HCEC 1CT (cell line): ENCODE measurements at places on chromosomes 4 and X.

GRCh38 chr4:168693750-168694490, 197.1 kb downstream of the PALLD start:
- no peak for DNase-seq

DNA sequence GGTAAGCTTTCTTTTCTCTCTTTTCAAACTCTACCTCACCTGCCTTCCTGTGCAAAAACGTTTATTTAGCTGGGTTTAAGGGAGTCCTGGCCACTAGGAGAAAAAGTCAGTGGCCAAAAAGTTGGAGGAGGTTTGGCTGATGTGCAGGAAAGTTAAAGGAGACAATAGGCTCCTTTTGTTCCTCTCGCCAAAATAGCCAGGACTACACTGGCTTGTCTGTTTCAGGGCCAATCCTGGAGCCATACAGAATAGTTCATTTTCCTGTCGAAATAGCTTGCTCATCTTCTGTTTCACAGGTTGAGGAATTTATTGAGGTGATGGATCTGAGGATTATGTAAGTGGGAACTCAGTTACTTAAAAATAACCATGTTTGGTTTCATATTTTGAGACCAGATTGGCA, 423 bp downstream of the HEPH start:
- no peak for DNase-seq

GRCh38 chrX:68185161-68185560, 248.1 kb downstream of the OPHN1 start:
- DNase-seq = no peak

- peak; percentile 47 for DNase-seq
Observed at GRCh38 chr4:153332936-153333335, 11.6 kb upstream of the MND1 start.

DNA sequence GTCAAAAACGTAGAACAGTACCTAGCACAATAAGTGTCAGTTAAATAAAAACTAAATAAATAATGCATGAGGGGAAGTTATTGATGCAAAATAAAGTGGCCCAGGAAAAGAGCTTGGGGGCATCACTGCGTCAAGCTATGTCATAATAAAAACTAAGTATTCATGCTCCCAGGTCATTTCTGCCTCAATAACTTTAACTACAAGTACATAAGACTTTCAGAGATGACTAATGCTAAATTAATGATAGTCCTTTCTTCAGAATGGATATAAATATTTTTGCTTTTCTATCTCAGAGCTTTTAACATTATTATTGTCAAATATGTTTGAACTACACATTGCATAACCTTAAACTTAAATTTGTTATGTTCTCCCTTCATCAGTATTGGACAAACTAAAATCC, 92.2 kb upstream of the MAGEB10 start:
- no peak for DNase-seq

GRCh38 chr4:116480546-116480945, 604.8 kb downstream of the TRAM1L1 start:
- no peak for DNase-seq

DNA sequence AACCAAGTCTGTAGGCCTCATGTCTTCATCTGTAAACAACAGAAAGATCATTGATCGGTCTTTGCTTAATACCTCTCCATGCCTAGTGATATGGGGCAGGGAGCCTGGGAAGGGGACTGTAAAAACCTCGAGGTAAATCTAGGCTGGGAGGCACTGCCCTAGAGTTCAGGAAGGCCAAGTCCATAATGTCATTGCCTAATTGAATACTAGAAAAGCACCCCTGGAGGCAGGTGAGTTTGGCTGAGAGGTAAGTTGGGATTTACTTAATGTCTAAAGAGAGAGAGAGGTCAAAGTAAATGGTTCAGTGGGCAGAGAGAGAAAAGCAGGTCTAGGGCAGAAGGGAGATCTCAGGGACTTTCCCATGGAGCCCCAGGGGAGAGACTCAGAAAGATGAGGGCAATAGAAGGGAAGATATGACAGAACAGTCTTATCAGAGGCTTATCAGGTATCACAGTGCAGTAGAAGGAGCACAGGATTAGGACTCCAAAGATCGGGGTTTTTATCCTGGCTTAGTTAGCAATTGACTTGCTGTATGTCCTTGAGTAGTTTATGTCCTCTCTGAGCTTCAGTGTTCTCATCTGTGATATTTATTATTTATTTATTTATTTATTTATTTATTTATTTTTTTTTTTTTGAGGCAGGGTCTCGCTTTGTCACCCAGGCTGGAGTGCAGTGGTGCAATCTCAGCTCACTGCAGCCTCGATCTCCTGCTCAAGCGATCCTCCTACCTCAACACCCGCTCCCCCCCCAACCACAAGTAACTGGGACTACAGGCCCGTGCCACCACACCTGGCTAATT, 85.2 kb downstream of the SLC16A2 start:
- no peak for DNase-seq

DNA sequence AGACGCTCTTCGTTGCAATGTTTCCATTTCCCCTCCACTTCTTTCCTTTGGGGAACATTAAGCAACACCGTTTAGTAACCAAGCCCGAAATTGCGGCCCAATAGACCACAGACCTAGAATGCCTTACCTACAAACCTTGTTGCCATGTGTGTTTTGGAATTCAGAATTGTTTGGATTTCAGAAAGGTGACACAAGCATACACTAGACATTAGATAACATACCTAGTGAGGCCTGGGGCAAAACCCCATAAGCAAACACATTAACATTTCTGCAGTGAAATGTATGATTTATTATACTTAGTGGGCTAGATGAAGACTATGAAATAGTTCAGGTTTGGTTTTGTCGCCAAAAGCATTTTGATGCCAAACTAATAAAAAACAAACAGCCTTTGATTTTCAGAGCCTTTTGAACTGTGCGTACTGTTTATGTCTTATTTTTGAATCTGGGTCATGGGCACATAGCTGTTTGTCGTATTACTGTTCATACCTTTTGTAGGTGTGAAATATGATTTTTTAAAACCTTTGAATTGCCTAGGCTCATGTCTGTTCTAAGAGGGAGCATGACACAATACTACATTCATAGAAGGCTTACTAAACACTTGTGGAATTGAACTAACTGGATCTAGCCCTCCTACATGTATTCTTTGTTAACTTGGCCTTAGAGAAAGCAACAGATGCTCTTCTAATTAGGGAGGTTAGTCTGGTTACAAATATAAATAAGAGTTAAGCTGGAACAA, 88.6 kb upstream of the TMEM164 start:
- no peak for DNase-seq

DNA sequence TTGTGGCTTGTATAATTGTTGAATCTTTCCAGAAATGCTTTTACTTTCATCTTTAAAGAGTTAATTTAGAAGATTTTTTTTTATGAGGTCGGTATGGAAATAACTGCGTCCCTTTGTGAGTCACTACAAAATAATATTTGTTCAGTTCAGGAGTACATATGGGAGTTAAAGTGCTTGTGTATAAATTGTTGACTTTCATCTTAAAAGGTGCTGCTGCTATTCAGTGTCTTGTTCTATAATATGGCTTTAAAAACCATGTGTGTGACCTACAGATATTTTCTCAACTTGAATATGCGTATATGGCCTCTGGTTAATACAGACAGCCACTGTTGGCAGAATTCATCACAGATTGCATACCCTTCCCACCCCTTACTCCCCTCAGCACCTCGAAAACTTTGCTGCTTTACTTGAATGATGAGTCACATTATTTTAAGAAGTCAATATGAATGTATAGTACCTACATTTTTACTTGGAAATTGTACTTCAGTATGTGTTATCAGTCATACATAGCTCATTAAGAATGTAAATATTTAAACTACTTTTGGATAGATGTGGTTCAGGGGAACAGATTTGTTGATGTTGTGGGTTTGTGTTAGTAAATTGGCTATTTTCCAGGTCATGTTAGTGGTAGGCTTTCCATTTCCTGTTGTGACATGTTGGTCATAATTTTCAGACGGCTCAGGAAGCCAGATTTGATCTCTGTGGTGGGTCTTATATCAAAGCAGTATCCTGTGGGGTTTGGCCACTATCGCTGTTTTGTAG, 1.5 kb downstream of the CLCN3 start:
- peak; percentile 80 for DNase-seq

- DNase-seq = no peak
Observed at GRCh38 chr4:159498446-159499115, 395.7 kb downstream of the RAPGEF2 start.

- DNase-seq = peak; percentile 89
Observed at GRCh38 chr4:15234116-15234855, 193.5 kb upstream of the C1QTNF7 start.

- no peak for DNase-seq
Observed at GRCh38 chr4:76091052-76091451, 16.5 kb downstream of the ART3 start.

DNA sequence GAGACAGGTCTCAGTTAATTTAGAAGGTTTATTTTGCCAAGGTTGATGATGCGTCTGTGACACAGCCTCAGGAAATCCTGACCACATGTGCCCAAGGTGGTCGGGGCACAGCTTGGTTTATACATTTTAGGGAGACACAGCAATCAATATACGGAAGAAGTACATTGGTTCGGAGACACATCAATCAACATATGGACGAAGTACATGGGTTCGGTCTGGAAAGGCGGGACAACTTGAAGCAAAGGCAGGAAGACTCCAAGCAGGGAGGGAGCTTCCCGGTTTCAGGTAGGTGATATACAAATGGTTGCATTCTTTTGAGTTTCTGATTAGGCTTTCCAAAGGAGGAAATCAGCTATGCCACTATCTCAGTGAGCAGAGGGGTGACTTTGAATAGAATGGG, 225.2 kb upstream of the ZFP42 start:
- DNase-seq = no peak

DNA sequence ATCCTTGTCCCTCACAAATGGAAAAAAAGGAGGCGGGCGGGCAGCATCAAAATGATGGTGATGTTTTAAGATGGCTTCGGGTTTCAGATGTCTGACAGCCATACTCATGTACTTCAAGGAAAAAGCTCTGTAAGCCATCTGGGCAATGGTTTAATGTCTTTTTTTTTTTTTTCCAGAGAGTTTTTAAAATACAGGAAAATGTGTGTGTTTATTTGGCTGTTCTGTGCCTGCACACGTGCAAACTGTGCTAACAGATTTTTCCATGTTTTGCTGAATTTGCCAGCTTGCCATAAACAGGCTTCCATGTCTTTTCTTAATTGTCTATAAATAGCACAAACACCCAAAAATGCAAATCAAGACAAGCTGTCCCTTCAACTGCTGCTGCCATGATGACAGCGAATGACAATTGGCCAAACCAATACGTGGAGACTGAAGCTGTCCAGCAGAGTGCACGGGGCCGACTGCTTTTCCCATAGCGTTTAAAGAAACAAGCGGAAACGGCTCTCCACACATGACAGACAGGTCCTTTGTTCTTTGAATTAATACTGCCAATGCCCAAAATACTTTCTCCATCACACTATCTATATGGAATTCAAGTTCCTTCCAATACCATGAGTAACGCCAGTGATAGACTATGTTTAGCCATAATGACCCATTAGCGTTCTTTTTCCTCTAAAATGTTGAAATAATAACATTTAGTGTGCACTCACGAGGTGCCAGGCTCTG, 35.7 kb downstream of the AFAP1 start:
- DNase-seq = peak; percentile 74

GRCh38 chr4:27016551-27016950, 155.9 kb downstream of the STIM2 start:
- no peak for DNase-seq

GRCh38 chr4:154001193-154001592, 212.3 kb upstream of the SFRP2 start:
- no peak for DNase-seq

GRCh38 chrX:31717474-31717873, 645.6 kb upstream of the FTHL17 start:
- no peak for DNase-seq

- DNase-seq = no peak
Observed at GRCh38 chr4:17721496-17722355, 59.7 kb downstream of the FAM184B start.

DNA sequence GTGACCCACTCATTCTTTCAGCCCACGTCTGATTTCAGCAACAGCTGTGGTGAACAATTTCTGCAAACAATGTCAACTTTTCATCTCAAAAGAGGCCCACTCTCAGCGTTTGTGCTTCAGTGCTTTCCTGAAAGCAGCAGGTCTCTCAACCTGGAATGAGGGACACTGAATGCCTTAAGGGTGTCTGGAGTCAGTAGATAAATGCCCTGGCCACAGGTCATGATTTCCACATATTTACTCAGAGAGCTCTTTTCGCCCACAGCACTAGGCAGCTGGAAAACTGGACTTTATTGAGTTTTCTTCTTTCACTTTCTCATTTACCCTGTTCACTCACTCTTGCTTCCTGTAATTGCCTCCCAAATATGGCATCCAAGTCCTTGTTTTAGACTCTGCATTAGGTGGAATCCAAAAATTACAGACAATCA, 52.8 kb downstream of the NPFFR2 start:
- peak; percentile 16 for DNase-seq

DNA sequence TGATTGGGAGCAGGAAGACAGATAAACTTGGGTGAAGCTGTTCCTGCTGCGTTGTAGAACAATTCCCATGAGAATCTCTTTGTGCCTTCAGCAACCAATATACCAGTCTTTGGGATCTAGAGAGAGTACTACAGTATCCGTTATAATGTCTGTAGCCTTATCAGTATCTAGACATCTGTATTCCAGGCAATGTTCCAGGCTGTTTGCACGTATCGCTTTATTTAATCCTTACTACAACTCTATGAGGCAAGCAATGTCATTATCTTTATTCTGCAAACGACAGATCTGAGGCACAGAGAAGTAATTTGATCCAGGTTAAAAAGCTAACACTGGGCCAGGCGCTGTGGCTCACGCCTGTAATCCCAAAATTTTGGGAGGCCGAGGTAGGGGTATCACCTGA, 251.6 kb downstream of the ARHGAP24 start:
- DNase-seq = no peak

DNA sequence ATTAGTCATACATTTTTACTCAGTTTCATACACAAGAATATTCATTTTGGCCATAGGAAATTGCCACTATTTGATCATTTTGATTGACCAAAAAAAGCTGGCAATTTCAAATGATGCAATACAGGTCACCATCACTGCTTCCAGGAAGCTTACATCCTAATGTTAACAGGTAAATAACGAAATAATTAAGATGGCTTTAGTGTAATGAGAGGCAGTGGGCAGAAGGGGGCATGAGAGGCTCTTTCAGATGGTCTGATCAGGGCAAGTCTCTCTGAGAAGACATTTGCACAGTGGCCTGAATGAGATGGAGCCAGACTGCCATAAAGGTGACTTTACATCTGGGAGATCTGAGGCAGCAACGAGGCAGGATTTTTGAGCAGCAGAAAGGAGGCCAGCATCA, 170.7 kb downstream of the SLIT2 start:
- DNase-seq = peak; percentile 25

- no peak for DNase-seq
Observed at GRCh38 chr4:617644-618641, 7.4 kb upstream of the PDE6B start.

- no peak for DNase-seq
Observed at GRCh38 chrX:123206176-123206575, 22.1 kb downstream of the GRIA3 start.
